Urothelium cell line (cell line): ENCODE measurements at places on chromosomes 5 and 9.

GRCh38 chr9:20713172-20713571, 29.1 kb downstream of the FOCAD start:
- no peak for DNase-seq

DNA sequence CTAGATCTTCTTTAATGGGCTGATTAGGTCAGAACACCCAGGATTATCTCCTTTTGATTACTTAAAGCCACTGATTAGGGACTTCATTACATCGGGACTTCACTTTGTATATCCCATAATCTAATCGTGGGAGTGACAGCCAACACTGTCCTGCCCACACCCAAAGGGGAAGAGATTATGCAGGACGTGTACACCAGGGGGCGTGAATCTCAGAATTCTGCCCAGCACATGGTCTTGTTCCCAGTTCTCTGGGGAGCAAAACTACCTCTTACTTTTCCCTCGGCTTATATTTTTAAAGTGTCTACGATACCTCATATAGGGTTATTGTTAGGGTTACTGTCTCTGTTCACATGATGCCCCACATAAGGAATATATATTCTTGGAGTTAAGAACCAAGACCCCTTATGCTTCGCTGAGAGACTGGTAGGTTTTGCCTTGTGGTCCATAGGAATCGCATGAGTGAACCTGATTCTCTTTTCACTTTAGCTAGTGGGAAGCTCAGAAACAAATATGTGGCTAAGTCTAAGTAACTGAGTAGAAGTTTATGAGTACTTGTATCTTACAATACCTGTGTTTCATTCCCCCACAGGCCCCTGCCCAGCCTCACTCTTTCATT, 192.7 kb downstream of the GNA14 start:
- peak; percentile 44 for DNase-seq

- DNase-seq, result no peak
Measured at GRCh38 chr9:88952086-88952615, 39.1 kb upstream of the S1PR3 start.

GRCh38 chr9:90726215-90726614, 75.4 kb upstream of the SYK start:
- DNase-seq, result no peak

DNA sequence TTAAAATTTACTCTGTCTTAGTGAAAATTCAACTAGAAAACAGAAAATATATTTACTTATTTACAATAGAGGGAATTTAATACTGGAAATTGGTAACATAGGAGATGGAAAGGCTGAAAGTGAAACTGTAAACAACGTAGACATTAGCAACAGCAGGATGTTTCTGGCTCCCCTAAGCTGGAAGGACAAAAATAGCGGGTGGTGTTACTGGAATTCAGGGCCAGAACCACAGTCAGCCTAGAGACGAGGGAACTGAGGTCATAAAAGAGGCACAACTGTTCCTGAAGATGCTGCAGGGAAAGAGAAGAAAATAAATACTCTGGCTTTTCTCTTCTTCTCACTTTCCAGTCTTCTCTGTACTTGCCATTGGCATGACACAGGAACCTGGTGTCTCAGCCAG, 80.4 kb upstream of the NIPBL start:
- DNase-seq, result no peak

- no peak for DNase-seq
Measured at GRCh38 chr9:124487260-124488182, 19.7 kb downstream of the NR5A1 start.

DNA sequence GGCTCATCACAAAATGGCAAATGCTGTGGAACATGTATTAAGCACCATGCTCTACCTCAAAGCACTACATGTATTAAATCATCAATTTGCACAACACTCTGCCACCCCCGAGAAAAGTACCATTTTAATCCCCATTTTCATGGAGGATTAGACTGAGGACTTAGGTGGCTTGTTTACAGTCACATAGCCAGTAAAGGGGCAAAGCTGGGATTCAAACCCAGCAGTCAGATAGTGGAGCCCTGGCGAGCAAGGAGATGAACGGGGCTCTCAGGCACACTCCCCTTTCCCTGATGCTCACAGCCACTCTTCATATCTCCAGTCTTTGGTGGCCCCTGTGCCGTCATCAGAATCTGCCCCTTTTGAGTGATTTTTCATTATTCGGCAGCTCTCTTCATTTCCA, 262.9 kb downstream of the DIRAS2 start:
- DNase-seq, result no peak

GRCh38 chr9:7782400-7783120, 17.0 kb downstream of the DMAC1 start:
- DNase-seq, result no peak

DNA sequence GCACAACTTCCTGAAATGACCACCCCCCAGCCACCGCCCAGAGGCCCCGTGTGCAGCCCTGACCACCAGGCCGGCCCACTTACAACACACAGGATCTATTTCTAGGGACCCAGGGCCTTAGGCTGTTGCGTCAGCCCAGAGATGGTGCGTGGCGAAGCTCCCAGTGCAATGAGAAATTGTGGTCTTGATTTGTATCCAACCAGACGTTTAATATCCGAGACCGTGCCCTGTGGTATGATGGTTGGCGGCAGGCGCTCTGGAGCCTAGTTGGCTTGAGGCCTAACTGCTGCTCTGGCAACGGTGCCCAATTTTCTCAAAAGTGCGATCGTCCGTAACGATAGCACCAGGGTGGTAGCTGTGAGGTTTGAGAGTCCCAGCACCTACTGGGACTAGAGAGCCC, 32.6 kb upstream of the SLC6A19 start:
- DNase-seq, result no peak

DNA sequence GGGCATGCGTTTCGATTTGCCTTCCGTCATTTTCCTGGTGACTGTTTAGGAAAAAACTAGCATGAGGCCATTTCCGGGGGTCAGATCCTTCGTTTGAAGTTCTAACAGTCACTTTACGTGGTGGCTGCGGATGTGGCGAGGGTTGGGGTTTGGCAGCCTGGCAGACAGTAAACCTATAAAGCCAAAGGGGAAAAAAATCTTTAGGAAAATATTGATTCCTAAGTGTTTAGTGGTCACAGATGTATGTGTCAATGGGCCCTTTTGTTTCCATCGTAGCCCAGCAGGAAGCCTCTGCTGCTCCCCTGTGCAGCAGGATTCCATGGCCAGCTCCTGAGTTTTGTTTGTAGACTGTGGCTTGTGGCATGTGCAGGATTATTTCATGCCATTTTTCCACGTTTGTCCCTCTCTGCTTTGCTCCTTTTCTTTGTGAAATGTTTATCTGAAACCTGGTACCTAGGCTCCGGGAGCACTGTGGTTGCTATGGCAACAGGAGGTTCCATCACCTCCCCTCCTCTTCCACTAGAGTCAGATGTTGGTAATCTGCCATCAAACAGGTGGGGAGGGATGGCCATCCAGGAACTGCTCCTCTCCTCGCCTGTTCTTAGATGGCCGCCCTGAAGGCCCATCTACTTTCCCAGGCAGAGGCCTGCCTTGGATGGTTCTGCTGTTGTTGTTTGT, 202.3 kb downstream of the AOPEP start:
- peak; percentile 66 for DNase-seq

- DNase-seq, result no peak
Measured at GRCh38 chr5:130402906-130403305, 498.6 kb downstream of the CHSY3 start.

DNA sequence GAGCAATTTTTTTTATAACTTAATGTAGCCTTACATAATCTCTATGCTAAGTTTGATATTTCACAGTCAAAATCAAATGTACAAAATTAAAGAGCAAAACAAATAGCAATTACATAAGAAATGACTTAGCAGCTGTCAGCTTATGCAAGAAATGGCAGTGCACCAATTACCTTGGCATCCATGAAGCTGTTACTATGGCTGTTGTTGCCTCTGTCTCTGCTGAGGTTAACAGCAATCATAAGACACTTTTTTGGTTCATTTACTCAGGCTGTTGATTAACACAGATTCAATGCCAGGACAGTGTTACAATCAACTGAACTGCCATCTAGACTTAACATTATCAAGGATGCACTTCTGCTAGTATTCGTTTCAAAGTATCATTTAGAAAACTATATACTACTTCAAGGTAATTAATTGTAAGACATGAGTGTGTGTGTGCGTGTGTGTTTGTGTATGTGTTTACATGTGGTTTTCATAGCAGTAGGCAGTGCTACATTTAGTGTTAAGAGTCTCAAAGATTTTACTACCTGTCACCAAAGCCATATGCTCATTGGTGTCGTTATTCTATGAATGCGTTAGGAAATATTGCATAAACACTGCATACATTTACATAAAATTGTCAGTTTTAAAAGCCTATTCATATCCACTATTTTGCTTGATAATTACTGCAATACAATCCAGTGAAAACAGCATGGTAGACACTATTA, 1084.2 kb upstream of the COX7C start:
- no peak for DNase-seq
